ENCODE measurements at places on chromosomes 1 and 21.

DNA sequence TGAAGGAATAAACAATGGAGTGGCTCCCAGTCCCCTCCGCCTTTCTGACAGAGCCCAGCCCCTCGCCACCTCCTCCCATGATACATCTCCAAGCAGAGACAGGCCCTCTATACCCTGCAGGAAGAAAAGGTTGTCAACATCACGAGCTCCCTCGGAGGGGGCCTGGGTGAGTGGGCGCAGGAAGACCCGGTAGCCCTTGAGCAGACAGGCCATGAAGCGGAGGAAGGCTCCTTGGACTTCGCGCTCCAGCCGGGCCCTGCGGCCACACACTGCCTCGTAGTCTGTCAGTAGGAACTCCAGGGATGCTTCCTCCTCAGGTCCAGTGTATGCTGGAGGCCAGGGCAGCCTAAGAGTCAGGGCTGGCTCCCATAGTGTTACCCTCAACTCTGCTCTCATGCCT lies 7.0 kb downstream of the DENND4B start:
- DNase-seq: no peak

DNA sequence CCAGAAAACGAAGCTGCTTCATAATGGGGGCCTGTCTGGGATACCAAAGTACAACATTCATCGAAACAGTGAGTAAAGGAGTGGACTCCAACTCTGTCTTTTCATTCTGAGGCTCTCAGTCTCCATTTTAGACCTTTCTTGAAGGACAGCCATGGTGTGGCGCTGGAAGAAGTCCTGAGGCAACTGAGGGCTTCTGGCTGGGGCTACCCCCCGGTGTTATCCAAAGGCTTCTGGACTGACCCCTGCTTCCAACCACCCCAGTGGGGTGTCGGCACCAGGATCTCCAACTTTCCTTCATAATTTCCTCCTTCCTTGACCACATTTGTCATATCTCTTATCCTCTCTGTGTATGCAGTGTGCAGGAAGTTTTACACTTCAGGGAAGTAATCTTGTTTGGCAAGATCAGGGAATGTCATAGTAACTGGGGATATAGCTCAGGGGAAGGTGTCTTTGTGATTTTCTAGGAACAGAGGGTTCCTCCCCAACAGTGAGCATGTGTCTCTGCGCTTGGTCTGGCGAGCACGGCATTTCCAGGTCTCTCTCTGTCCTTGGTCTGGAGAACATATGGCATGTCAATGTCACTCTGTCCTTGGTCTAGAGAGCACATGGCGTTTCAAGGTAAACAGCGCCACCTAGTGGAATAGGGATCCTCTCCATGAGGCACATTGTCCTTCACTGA lies 19.4 kb upstream of the BSDC1 start:
- peak; percentile 63 for DNase-seq

- no peak for DNase-seq
Measured at GRCh38 chr1:54220004-54220811, 20.2 kb downstream of the MRPL37 start.

GRCh38 chr21:16370186-16370585 lies 640.4 kb downstream of the USP25 start:
- no peak for DNase-seq

GRCh38 chr1:32471695-32472362 lies 7.0 kb downstream of the ZBTB8B start:
- DNase-seq: no peak

GRCh38 chr1:234710381-234710780 lies 100.4 kb upstream of the IRF2BP2 start:
- no peak for DNase-seq

DNA sequence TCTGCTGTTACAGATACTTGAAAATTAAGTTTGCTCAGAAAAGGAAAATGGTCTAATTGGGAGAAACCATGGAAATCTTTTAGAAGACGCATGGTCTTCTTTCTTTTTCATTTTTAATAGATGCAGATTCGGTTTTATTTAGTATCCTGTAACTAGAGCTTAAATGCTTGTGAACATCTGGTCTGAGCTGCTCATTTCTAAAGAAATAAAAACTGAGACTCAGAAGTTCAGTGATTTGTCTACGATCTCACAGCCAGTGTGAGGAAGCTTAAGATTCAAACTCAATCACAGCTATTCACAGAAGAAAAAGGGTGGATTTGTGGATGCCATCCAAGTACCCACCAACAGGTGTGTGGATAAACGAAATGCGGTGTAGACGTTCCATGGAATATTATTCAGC lies 80.0 kb upstream of the TIAM1 start:
- no peak for DNase-seq

- no peak for DNase-seq
Measured at GRCh38 chr1:14499312-14500040, 99.0 kb upstream of the KAZN start.

- no peak for DNase-seq
Measured at GRCh38 chr1:201491896-201492511, 14.9 kb downstream of the CSRP1 start.

GRCh38 chr1:192252776-192253175 lies 64.0 kb upstream of the RGS21 start:
- no peak for DNase-seq

DNA sequence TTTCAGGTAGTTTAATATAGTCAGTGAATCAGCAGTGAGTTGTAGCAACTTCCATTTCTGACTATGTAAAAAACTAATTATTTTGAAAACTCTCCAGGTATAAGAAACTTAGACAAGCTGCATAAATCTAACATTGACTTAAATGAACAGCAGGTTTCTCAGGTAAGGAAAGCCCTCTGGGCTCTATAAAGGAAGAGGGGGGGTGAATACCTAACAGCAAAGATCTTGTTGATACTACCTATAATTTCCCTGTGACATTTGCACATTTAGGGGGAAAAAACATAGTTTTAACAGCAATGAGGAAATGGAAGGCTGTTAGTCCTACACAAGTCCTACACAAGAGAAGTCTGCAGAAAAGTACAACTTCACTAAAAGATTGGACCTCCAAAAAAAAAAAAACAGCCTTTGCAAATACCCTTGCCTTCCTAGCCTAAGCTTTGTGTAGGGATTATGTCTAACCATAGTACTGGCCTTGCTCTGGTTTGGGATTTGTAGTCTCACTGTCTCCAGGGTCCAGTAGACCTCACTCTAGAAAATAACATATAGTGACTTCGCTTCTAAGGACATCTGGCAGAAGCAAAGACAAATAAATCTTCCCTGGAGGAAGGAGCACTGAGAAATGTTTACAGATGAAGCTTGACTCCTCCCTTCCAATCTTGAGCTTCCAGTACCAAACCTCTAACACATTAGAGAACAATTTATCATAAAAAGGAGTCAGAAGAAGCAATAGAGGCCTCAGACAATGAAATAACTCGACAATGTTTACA lies 459.8 kb downstream of the DSCAM start:
- DNase-seq: no peak

DNA sequence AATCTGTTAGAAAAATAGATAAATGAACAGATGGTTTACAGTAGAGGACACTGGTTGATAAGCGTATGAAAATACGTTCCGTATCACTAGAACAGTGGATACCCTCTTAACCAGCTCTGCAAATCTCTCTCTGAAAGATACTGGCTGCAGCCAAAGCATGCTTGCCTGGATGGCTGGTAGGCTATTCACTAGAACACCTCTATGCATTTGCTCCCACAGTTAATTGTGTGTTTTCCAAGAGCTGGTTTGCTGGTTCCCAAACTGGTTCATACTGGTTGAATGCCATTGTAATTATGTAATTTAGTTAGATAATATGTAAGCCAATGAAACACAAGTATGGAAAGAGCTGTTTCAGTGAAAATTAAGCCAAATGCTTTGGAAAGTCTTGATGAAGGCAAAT lies 126.6 kb downstream of the C1orf21 start:
- no peak for DNase-seq

DNA sequence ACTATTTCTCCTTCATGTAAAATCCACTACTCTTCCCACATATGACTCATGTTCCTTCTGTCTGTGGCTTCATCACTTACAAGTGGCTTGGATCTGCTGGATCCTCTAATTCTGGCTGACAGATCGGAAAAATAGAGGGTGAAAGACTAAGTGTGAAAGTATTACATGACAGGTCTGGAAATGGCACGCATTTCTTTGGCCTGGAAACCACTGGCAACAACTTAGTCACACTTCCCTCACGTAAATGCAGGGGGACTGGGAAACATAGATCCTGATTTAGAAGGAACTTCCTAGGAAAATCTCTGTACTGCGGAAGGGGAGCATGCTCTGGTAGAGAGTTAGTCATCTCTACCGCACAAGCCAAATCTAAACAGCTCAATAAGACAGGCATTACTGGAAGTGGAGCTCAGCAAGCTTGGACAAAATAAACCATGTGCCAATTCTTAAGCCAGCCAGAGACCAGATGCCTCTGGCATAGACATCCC lies 305.4 kb upstream of the PTBP2 start:
- DNase-seq: peak; percentile 93

DNA sequence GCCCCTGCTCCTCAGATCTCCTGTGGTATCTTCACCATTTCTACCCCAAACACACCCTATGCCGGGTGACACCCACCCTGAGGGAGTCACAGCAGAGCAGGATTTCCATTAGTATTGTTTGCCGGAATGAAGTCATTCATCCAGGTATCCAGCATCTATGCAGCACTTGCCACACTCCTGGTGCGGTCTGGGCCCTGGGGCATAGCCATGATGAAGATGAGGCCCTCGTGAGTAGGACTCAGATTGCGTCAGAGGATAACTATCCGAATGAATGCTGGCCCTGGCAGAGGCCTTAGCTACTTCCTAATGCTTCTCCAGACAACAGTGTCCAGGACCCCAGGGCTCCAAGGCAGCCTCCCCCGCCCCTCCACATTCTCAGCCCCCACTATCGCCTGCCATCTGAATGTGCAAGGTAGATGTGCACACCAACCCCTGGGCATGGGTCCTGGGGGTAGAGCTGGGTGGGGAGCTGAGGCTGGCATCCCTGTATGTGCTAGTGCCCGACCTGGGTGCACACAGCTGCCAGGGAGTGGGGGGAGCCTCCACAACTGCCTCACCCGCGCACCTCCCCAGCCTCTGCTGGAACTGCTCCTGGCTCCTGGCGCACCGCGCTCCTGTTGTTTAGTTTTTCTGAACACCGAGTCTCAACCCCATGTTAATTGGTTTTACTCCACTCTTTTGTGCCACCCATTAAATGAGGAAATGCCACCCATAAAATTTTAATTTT lies 25.5 kb upstream of the ZC3H12A start:
- DNase-seq: no peak

- DNase-seq: no peak
Measured at GRCh38 chr1:31671147-31671546, 26.5 kb upstream of the PEF1 start.

- no peak for DNase-seq
Measured at GRCh38 chr21:39837861-39838359, 29.3 kb upstream of the PCP4 start.

DNA sequence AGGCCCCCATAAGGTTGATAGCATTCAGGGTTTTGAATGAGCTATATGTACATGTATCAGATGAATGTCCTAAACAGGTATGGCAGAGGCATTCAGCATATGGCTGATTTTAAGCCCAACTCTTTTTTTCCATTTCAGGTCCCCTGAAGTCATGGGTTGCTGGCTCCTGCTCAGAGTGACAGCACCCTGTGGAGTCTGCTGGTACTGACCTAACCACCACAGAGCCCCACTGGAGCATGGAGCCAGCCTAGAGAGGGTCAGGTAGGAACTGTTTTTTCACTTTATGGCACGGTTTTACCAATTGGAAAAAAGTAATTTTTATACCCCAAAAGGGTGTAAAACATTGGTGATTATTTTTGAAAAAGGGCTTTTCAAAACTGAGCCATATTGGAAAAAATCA lies 82.5 kb upstream of the MPC2 start:
- no peak for DNase-seq

DNA sequence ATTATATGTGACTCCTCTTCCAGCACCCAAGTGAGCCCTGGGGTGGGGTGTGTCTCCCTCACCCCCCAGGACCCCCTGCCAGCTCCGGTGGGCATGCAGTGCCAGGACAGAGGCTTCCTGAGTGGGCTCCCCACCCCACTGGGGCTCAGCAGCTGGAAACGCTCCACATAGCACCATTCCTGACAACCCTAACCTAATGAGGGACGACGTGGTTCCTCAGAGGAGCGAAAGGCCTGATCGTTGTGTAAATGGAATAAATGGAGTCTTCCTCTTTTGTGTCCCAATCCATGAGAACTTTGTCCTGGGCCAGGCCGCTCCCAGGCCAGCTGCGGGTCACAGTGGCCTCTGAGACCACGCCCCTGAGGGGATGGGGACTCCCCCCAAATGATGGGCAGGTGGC lies 1.8 kb upstream of the TSPEAR start:
- no peak for DNase-seq

DNA sequence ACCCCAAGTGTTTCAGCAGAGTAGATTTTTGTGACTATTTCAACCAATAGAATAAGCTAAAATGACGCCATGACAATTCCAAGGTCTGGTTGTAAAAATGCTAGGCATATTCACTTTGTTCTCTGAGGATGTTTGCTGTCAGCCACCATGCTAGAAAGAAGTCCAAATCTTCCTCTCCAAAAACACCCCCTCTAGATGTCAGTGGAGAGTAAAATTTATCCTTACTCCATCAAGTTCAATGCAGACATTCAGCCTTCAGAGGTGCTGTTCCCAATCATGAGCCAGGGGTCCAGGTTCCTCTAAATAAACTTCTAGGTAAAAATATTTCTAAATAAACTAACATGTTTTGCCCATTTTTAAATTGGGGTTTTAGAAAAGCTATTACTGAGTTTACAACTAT lies 395.4 kb upstream of the ADAMTS5 start:
- DNase-seq: peak; percentile 23

DNA sequence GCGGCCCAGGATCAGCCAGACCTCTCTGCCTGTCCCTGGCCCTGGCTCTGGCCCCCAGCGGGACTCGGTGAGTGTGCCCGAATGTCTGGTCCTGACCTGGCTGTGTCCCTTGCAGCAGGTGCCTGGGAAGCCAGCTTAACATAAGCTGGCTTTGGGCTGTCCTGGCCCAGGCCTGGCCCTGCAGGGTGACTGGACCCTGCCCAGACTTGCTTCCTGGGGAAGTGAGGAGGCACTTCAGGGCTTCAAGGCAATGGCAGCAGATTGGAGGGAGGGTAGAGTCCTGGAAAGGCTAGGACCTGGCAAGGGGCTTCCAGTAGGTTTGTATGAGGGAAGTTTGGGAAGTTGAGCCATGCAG lies 16.4 kb downstream of the RPS6KA1 start:
- DNase-seq: no peak

DNA sequence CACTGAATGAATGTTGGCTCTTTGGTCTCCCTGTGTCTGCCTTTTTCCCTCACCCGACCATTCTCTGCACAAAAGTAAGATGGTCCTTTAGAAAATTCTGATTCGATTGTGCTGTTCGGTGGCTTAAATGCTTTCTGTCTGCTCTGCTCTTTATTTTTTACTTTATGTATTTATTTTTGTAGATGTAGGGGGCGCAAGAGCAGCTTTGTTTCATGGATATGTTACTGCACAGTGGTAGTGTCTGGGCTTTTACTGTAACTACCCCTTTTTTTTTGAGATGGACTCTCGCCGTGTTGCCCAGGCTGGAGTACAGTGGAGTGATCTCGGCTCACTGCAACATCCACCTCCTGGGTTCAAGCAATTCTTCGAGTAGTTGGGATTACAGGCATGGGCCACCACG lies 15.7 kb downstream of the NLRP3 start:
- DNase-seq: no peak

Data from endothelial cell of umbilical vein (primary cell).